RWPE1 (cell line): ENCODE measurements at places on chromosomes 5 and 9.

DNA sequence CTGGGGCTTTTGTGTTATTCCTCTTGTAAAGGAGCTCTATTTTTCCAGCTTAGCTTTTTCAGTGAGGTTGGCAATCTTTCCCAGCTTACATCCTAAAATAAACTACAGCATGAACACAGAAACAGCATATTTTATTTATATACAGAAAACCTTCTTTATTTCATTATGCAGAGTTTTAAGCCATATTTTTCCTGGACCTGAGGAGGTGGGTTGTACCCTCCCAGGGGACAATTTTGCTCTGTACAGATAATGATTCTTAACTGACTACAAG, 341.2 kb upstream of the TYRP1 start:
- DNase-seq, result no peak

DNA sequence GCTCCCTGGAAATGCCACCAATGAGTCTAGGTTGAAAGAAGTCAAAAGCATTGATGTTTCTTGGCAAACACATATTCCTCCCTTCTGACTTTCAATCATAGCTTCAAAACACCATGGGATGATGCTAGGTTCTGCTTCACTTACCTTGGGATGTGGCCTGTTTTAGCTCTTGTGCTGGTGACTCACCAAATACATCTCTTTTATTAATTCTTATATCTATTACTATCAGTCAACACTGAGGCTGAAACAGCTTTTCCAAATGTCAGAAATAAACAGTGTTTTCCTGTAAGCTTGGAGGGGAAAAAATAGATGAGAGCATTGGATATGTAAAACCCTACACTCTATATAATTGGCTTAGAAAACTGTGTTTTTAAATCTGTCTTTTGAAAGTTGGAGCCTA, 245.4 kb upstream of the NREP start:
- DNase-seq, result no peak

GRCh38 chr5:143177263-143177983, 226.1 kb downstream of the NR3C1 start:
- DNase-seq, result peak; percentile 96

GRCh38 chr5:42991404-42992087, 48.6 kb downstream of the ANXA2R start:
- no peak for DNase-seq

DNA sequence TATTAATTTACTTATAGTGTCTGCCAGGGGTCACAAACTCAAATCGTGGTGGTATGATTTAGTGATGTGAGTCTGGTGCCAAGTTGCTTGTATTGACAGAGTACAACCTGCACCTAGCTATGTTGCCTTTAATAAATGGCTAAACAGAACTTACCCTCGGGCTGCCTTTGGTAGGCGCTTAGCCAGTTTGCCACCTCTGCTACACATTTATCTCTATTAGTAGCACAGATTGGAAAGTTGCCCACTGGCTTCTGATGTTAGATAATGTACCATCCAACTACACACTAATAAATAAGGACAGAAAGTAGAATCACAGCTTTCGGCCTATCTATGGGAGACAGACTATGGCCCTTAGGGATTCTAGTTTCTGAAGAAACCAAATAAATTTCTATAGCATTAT, 368.4 kb downstream of the MAN2A1 start:
- DNase-seq, result no peak

DNA sequence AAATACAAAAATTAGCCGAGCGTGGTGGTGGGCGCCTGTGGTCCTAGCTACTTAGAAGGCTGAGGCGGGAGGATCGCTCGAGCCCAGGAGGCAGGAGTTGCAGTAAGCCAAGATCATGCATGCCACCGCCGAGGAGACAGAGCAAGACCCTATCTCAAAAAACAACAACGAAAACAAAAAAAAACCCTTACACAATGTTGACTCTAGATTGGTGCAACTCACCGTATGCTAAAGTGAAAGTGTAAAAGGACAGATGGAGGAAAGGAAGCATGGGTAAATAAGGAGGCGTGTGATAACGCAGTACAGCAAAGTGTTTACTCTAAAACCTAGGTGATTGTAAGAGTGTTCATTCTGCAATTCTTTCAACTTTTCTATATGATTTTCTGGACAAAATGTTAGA, 15.9 kb upstream of the RUFY1 start:
- no peak for DNase-seq
